Activated T-helper 17 cell treated with anti-CD3 and anti-CD28 coated beads, Interleukin-2, amount 50 U/mL, for 72 hours (primary cell): ENCODE measurements at places on chromosomes 2 and 18.
A peak's percentile ranks its signal among the peaks of the same experiment; 100 is the strongest.

GRCh38 chr2:45902380-45902779, 250.9 kb downstream of the PRKCE start:
- no peaks in the 10 kb centered on the region for H3K27me3 ChIP-seq
- no peak for ATAC-seq
- no peaks in the 10 kb centered on the region for H3K36me3 ChIP-seq
- H3K27ac ChIP-seq: no peak overlapping the region

GRCh38 chr18:50814395-50814794, 5.4 kb downstream of the MRO start:
- H3K36me3 ChIP-seq: no peaks in the 10 kb centered on the region
- H3K27me3 ChIP-seq: peaks cover 19% of the 10 kb centered on the region
- no peak overlapping the region for H3K27ac ChIP-seq
- no peak overlapping the region for H3K4me3 ChIP-seq

DNA sequence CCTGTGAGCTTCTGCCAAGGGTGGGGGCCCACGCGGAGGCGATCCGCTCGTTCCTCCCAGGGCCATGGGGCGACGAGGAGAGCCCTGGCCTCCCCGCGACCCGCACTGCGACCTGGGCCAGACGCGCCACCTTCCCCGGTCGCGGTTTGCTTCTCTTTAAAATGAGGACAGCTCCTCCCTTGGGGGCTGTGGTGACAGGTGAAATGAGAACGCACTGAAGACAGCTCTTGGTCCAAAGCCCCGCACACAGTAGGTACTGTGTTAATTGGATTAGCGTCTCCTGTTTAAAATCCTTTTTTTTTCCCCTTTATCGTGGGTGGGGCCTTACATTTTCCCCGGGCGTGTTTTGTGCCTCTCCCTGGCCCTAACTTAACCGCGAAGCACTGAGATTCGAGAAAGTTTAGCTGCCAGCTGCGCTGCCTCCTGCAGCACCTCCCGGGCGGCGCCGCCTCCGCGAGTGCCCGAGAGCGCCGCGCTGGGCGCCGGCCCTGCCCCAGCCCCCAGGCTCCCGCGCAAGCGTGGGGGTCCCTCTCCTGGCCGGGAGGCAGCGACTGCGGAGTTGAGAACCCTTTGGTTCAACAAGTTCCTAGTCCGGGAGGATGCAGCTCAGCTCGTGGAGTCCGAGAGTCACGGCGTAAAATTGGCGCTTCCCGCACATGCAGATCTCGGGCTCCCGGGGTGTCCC, 1.1 kb downstream of the HPCAL1 start:
- H3K4me1 ChIP-seq: peaks cover 55% of the 10 kb centered on the region
- ATAC-seq: peak; percentile 11
- peak overlapping the region; percentile 82 for H3K27ac ChIP-seq
- H3K27me3 ChIP-seq: no peaks in the 10 kb centered on the region

- no peak overlapping the region for H3K27ac ChIP-seq
- no peaks in the 10 kb centered on the region for H3K27me3 ChIP-seq
- no peak for ATAC-seq
- peaks cover 59% of the 10 kb centered on the region for H3K36me3 ChIP-seq
- no peak overlapping the region for H3K4me3 ChIP-seq
Observed at GRCh38 chr2:32752952-32753351, 125.1 kb downstream of the TTC27 start.
